ENCODE measurements at places on chromosomes 6 and 20.

GRCh38 chr6:85810558-85810957, 167.9 kb upstream of the SYNCRIP start:
- DNase-seq: no peak

DNA sequence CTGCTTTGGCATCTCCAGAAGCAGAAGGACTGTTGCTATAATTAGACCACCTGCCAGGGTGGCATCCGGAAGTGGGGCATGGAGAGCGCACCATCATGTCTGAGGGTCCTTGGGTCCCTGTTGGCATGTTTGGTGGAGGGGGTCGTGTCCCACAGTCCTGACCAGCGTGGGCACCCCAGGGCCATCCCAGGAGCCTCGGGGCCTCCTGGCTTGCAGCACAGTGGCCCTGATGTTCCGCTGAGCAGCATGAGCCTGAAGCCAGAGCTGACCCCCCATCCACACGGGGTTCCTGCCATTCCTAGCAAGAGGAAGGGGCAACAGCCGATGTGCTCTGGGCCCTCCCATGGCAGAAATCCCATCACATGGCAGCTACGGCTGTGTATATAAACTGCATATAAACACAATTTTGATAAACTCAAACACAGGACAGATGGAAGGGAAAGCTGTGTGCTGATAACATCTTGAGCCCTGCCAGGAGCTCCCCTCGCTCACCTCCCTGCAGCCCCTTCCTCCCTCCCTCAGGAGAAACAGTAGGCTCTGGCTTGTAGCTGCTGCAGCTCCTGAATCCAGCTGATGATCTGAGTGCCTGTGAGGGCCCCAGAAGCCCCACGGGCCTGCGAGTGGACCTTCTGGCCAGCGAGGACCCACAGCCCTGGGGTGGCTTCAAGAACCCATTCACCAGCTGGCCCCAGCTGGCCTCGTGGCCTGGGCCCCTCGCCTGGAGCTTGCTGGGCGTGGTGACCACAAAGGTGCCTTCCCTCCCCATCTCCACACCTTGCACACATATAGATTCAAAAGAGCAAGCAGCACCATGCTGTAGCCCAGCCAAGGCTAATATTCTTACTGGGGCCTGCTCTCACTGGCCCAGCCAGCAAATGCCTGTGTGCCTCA, 321.6 kb downstream of the CDH4 start:
- DNase-seq: no peak

DNA sequence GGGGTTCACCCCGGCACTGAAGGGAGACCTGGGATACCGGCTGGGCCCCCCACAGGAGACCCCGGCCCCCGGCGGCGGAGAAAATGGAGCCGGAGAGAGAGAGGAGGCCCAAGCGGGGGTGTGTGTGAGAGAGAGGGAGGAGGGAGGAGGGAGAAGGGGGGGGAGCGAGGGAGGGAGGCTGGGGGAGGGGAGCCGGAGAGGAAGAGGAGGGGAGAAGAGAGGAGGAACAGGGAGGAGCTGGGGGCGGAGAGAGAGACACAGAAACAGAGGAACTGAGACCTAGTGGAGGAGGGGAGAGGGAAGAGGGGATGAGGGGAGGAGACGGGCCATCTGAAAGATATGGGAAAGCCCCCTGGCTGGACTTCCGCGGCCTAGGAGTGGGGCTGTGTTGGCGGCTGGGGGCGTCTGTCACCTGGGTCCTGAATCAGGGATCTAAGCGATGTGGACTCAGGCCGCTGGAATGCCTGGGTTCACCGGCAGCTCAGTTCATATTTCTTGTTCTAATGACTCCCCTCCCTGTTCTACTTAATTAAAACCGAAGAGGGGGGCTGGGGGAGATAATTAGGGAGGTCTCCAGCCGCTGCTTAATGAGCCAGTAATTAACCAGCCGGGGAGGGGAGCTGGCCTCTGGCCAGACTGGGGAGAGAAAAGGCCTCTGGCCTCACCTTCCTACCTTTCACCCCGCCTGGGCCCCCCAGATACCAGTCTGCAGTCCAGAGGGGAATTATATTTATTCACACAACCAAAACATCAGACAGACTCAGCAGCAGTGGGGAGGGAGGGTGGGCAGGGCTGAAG, at the start of gene PBX2:
PBX2 (minus strand) TSS at position 149 of the 798 bp plus-strand sequence. CDS start 287 bp downstream, outside the sequence.
- DNase-seq: peak; percentile 54

- DNase-seq: no peak
These were observed 23.4 kb upstream of the SLCO4A1 start for GRCh38 chr20:62618611-62619529.

DNA sequence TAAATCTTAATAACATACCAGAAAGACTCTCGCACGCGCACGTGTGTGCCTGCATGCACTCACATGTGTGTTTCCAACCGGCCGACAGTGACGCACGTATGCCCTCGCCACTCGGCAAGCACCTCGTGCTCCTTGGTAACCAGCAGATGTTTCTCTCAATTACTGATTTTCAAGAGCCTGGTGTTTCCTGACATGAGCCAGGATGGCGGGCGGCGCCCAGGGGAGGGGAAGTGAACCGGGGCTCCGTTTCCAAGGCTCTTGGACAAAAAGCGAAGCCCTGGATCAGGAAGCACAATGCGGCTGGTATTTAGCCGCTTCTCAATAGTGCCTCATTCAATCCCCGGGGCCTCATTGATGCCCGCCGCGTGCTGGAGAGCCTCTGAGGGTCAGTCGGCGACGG, 37.7 kb downstream of the PMEPA1 start:
- no peak for DNase-seq

- DNase-seq: peak; percentile 6
These were observed 12.0 kb downstream of the PFDN4 start for GRCh38 chr20:54219751-54220426.

DNA sequence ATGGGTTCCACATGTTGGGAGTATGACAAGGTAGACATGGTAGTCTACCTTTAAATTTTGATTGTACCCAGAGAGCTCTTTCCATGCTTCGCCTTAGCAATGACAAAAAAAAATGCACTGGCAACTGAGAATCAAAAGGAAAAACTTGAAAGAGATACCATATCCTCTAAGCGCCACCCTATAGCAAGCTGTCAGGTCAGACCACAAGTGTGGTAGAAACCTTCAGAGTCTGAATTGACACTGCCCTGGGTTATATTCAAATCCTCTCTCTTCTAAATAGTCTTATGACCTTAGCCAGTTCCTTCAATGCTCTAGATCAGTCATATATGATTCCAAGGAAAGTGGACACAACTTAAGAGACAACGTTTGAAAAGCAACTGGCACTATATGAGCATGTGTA, 45.6 kb upstream of the SMLR1 start:
- no peak for DNase-seq

- DNase-seq: no peak
These were observed 47.3 kb downstream of the DAAM2 start for GRCh38 chr6:39839445-39839844.

- DNase-seq: no peak
These were observed 116.5 kb upstream of the LAMP5 start for GRCh38 chr20:9397928-9398327.

DNA sequence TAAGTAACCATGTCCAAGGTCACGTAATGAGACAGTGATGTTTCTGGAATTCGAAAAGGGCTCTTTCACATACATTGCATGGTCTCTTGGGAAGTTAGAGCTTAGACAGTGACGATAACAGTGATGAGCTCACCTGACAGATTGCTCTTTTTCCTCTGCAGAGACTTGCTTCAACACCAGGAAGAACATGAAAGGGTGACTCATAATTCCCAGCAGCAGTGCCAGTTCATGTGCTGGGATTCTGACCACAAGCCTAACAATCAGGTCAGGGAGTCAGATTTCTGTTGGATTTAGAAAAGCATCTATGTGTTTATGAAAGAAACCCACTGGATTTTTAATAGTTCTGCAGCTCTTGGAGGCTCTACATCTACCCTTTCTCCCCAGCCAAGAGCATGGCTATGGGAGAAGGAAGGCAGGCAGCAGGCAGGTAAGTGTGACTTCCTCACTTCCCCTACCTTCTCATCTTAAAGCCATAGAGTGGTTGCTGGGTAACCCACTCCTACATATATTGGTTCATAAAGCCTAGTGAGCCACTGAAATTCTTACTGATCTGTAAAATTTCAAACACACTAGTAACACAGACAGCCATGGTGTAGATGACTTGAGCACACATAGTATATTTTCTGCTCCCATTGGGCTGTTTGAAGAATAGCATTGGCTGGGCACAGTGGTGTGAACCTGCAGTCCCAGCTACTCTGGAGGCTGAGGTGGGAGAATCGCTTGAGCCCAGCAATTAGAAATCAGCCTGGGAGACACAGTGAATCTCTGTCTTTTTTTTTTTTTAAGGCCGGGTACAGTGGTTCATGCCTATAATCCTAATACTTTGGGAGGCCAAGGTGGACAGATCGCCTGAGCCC, 44.4 kb upstream of the LOC128125822 start:
- DNase-seq: peak; percentile 75

GRCh38 chr20:15654208-15654649, 919.0 kb downstream of the KIF16B start:
- no peak for DNase-seq

DNA sequence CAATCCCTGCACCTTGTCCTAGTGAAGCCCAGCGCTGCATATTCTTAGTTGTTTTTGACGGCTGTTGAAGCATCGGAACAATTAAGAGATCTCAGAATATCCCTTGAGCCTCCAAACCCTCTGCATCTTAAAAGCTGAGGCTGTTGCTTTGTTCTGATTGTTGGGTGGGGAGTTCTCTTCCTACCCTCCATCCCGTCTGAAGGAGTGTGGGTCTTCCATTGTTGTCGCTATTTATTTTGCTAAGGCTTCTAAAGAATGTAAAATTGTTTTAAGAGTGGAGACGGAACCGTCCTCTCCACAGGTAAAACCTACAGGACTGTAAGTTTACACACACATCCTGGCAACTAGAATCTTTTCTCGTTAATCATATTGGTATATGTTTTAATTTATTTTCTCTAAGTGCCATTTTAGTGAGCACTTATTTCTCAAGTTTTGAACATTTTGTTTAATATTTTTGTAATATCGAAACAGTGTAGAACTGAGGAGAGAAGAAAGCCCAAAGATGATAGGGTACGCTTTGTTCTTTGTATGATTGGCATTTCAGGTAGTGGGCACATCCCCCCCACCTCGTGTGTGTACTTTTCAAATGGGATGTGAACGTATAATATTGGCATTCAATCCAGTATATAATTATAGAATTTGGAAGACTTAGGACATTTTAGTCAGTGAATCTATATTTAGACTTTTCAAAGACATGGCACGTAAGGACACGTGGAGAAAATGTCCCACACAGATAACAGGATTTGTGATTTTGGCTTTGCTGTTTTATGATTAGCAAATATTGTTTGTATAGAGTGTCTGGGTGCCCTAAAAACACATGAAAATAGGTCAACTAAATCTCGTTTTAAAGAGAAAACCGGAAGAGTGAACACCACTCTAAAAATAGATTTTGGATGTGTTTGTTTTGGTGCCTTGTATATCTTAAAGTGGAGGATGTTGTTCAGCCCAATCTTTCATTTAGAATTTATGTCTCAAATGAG, 1.3 kb downstream of the RNF146 start:
- DNase-seq: no peak

DNA sequence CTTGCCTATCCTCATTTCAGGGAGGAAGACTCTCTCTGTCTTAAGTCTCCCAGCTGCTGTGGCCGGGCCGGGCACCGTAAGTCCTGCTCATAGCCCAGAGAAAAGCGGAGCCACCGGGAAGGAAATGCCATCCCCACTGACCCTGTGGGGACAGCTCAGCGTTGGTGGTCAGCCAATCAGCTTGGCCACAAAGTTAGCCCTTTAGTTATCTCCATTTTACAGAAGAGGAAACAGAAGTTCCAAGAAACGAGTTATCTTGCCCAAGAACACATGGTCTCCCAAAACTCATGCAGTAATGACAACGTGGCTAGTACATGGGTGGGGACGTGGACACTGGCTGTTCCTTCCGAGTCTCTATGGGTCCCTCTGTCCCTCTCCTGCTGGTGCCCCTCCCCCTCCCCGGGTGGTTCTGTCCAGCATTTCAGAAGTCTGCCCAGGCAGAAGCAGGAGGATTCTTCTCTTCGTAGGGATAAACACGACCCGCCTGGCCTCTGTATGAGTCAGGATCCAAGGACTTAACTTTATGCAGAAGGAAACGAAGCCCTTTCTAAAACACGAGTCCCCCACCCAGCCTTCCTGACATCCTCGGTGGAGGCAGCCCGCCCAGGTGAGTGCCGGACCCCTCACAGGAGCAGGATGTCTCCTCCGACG, 273.8 kb downstream of the CDH4 start:
- DNase-seq: no peak

- DNase-seq: no peak
These were observed 147.1 kb upstream of the RALGAPA2 start for GRCh38 chr20:20859510-20859909.

DNA sequence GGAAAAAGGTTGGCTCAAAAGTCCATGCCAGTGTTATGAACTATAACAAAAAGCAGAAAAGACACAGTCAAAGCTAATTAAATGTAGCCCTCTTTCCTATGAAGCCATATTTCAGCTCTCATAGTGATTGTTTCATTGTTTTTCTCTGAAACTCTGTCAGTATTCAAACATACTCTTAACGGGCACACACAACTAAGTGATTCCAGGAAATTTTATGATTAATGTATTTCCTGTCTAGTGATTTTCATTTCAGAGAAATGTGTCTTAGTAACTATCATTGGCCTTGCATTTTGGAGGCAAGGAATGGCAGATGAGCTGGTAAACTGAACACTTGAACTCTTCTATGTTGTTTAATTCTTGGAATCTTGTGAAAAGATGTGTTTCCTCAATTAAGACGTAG, 68.0 kb downstream of the CLVS2 start:
- DNase-seq: no peak

DNA sequence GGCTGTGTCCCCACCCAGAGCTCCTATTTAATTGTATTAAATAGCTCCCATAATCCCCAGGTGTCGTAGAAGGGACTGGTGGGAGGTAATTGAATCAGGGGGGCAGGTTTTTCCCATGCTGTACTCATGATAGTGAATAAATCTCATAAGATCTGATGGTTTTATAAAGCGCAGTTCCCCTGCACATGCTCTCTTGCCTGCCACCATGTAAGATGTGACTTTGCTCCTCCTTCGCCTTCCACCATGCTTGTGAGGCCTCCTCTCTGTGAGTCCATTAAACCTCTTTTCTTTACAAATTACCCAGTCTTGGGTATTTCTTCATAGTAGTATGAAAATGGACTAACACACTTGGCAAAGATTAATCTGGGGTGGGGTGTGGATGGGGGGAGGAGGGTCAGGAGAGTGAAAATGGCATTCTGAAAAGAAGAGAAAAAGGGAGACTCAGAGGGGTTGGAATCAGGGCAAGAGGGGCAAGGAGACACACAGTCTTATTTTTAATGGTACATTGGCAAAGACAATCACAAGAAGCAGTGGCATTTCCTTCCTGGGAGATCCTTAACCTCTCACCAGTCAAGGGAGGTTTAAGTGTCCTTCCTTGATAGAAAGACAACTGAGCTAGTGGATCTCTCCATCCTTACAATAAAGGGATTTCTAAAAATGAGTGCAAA, 37.5 kb upstream of the NOX3 start:
- DNase-seq: no peak

DNA sequence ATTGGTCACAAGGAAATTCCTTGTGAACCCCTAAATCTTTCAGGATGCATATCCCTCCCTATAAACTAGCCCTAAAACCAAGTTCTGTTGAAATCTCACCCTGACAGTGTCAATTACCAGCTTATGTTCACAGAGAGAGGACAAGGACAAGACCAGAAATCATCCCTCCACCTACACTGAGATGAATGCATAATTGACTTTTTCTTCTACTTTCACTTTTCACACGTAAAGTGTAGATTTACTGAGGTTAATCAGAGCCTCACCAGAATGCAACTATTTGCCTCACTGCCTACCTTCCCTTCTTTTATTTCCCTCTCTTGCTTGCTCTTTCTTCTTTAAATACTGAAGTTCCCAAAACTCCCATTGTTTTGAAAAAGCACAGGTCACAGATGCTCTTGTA, 15.3 kb upstream of the NKAIN2 start:
- no peak for DNase-seq

- no peak for DNase-seq
These were observed 8.1 kb upstream of the APCDD1L start for GRCh38 chr20:58523072-58523970.
